Hematopoietic multipotent progenitor cell treated with erythropoietin and hydrocortisone succinate and interleukin-3 and kit ligand, for 6 days (in vitro differentiated cells): ENCODE measurements at places on chromosomes 12 and 14.
A peak's percentile ranks its signal among the peaks of the same experiment; 100 is the strongest.

DNA sequence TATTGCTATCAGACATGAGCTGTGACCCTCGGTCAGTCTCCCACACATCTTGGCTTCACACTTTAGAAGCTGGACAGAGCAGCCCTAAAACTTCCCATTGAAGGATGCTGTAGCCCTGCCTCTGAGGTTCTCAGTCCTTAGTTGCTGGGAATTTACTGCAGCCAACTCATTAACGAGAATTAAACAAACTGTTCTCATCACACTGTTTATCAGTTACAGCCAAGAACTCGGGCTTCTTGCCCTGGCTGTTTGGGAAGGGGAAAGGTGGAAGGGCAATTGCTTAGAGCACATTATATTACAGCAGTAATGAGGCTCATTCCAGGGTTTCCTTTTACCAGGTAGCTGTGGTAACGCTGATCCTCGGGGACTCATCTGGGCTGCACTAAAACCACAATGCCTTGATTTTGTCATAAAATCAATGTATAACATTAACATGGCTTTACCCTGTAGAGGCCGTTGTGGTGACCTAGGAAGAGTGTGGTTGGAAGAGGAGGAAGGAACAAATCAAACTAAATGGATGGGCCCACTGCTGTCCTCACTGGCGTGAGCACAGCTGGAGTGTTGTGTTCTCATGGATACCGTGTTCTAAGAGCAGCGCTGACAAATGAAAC, 87.1 kb downstream of the GPR135 start:
- DNase-seq = no peak

- no peak for DNase-seq
Observed at GRCh38 chr12:30905463-30906009, 21.0 kb upstream of the TSPAN11 start.

DNA sequence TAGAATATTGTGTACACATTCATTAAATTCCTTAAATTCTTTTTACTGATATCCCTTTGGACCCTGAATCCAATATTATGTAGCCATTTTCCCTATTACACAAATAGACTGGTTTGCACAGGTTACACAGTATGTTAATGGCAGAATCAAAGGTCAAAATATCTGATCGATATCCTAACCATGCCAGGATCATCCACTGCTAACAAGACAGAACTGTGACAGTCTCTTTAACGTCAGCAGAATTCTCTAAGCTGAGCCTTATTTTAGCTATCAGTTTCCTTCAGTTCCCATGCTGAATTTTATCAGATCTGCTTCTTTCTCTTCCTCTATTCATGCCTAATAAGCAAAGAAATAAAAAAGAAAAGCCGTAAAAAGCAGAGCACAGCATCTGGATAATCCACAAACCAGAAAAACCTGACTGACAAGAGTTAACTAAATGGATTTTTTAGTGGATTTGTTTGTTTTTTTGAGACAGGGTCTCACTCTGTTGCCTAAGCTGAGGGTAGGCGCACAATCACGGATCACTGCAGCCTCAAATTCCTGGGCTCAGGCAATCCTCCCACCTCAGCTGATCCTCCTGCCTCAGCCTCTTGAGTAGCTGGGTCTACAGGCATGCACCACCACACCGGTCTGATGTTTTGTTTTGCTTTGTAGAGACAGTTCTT, 130.4 kb downstream of the PAWR start:
- DNase-seq = no peak

DNA sequence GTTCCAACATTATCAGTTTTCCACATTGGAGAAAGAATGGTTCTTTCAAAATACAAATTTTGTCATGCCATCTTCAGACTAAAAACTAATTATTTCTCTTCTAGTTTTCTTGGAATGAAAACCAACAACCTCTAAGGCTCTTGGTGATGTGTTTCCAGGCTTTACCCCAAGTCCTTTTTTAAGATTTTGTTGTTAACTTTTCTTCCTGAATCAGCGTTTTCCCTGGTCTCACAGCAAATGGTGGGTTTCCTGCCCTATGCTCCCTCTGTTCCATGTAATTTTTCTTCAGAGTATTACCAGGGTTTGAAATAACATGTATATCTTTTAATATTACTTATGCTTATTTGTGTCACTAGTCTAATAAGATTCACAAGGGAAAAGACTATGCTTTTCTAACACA, 1311.9 kb downstream of the LRFN5 start:
- no peak for DNase-seq

DNA sequence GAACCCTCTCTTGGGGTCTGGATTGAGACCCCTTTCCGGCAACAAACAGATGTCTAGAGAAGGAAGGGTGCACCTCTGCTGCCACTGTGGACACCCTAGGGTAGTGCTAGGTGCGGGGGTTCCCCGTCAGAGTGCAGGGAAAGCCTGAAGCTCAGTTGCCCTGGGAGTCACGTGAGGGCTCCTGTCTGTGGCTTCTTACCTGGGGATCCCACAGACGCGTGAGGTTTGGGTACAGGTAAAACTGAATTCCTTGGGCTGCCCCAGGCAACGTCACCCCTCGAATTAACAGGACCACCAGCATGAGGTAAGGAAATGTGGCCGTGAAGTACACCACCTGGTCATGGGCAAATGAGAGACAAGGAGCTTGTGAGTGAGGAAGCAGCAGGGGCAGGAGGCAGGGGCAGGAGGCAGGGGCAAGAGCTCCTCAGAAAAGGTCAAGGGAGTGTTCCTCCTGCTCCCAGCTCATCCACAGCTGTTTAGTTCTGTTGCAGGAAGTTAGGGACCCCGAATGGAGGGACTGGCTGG, 21.0 kb upstream of the SLC6A12 start:
- no peak for DNase-seq

GRCh38 chr14:61491876-61492434, 170.6 kb downstream of the PRKCH start:
- DNase-seq = no peak

- no peak for DNase-seq
Observed at GRCh38 chr14:55645145-55645544, 65.1 kb downstream of the KTN1 start.

DNA sequence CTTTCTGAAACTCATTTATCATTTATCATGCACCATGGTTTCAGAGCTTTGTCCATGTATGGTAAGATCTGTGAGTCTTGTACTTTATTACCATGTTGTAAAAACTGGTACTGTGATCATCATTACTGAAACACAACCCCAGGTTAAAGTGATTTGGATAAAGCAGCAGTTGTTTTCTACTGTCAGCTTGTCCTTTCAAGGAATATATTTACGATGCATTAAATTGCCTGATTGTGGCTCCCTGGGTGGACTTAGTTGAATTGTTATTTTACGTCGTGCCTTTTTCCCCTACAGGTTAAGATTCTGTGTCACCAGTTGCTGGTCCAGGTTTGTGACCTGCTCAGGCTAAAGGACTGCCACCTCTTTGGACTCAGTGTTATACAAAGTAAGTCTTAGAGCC, 46.1 kb downstream of the FRMD6 start:
- no peak for DNase-seq

- DNase-seq = no peak
Observed at GRCh38 chr12:121983536-121984210, 38.0 kb upstream of the BCL7A start.

DNA sequence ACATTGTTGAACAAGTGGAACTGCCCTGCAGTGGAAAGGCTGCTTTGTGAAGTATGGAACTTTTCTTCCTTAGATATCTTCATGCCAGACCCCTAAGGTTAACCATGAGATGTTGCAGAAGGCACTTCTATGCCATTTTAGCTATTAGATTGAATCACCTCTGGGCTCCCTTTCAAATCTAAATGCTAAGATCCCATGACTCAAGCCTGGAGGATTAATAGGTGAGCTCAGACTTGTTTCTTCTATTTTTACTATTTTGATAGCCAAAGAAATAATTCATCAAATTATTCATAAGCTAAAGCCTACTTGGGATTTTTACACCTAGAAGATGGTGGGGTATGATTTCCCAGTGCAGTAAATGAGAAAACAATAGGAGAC, 64.3 kb downstream of the DAD1 start:
- DNase-seq = no peak

DNA sequence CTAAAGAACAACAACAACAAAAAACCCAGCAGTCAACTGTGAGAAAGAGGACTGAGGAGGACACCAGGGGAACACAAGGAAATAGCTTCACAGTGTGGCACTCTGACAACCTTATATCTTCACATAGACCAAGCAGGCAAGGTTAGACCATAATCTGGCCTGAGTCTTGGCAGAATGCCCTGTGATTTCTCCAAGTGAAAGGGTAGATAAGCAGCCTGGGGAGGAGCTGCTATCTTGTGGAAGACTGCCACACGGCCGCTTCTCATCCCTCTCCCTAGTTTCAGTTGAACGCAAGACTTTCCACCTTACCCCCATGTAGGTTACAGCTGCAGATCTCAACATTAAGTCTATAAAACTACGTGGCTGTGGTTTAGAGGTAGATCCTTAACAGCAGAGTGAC, 3.7 kb downstream of the SLC25A21 start:
- peak; percentile 99 for DNase-seq

DNA sequence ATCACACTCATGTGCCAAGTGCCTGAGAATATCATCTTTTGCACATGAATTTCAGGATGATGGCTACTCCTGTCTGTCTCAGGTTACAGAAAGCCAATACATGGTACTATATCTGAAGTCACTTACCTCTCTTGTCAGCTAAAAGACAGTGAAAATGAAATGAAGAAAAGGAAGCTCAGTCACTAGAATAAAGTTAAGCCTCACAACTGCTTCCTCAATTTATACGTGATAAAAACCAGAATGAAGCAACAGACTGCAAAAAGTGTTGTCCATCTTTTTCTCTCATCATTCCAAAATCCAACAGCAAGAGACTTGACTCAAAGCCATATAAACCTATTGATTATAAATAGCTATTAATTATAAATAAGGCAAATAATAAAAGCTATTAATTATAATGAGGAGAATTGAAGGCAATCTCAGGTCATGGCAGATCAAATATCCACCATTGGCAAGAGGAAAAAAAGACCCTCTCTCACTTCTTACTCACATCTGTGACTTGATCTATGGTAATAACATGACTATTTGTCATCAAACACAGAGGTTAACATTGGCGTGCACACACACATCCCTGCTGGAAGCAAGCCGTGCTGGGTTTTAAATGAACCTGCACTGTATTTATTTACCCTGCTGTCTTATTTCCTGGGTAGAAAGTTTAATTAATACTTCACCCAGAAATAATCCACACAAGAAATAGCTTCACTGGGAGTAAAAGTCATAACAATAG, 10.0 kb downstream of the NIN start:
- DNase-seq = peak; percentile 46

DNA sequence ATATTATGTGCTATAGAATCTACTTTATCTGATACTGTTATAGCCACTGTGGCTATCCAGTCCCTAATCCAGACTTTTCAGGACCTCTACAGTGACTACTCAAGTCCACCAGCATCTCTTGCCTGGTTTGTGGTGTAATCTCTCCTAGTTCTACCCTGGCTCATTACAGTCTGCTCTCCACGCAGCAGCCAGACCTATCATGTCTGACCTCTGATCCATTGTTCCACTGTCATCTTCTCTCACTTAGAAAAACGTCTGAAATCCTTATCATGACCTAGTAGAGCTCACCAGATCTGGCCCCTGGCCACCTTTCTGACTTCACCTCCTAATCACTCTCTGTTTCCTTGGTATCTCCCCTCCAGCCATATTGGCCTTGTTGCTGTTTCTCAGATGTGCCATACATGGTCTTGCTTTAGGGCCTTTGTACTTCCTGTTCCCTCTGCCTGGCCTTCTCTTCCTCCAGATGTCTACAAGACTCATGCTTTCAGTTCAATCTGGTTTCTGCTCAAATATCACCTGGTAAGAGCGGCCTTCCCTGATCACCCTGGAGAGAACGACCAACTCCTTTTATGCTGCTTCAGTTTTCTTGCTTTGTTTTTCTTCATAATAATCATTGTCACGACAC, 475.5 kb downstream of the AACS start:
- DNase-seq = no peak

- DNase-seq = peak; percentile 64
Observed at GRCh38 chr14:48398675-48399282, 723.4 kb upstream of the MDGA2 start.

DNA sequence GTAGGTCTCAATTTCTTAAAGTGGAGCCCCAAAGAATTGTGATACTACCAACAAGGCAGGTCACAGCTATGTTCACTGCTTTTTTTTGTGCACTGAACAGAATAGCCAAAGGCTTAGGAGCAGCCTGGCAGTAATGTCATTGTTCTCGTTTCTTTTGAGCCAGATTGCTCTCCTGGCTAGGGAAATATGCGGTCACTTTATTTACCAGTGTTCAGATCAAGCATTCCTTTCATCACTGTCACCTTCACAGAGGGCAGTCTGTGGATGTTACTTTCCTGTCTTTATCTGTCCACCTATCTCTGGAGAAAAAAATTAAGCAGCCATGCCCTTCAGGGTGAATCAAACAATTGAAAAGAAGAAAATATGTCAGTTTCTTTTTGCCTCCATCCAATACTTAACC, 159.6 kb downstream of the BTG1 start:
- DNase-seq = no peak

DNA sequence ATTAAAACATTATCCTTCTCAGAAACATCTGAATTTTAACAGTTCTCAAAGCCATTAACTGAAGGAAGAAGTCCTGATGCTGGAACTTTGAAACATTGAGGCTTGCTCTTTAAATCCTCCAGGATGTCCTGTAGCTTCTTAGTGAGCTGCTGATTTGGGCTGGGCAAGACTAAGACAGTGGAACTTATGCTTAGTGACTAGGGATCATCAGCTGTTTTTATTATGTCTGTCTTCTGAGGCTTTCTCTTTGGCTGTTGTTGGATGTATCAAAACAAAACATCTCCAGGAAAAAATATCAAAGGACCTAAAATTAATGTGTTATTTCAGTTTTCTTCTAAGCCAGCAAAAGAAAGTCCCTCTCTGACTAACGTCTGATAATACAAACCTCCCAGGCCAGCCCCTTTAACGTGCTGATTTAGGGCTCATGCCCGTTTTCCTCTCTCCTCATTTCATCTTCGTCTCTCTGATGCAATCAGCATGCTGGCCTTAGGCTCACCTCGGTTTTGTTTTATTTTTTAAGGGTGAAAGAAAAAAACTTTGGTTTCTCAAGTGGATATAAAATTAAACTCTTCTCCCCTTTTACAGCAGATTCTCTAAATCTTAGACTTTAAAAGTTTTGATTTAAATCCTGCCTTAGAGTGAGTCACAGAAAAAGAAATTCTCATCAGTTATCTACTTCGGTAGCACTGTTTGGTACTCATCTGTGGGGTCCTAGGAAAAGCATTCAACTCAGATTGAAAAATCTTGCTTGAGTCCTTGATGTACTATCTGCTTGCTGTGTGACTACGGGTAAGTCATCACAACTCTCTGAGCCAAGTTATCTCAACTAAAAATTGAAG, 106.2 kb upstream of the CCDC91 start:
- DNase-seq = no peak

DNA sequence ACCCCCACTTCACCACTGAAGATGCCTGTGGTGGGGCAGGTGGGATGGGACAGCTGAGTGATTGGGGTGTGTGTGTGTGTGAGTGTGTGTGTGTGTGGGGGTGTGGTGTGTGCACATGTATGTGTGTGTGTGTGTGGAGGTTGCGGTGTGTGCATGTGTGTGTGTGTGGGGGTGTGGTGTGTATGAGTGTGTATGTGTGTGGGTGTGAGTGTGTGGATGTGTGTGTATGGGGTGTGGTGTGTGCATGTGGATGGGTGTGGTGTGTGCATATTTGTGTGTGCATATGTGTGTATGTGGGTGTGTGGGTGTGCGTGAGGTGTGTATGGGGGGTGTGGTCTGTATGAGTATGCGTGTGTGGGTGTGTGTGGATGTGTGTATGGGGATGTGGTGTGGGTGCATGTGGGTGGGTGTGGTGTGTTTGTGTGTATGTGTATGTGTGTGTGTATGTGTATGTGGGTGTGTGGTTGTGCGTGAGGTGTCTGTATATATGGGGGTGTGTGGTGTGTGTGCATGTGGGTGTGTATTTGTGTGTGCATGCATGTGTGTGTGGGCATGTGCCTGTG, 61.6 kb downstream of the PLEKHG3 start:
- no peak for DNase-seq

- no peak for DNase-seq
Observed at GRCh38 chr12:128276471-128276870, 9.5 kb downstream of the TMEM132C start.
